Aortic smooth muscle cell (primary cell): ENCODE measurements at places on chromosomes 4 and X. TPM values are rescaled to one million over a fixed set of nuclear protein-coding genes. Genes with fewer than 3 reads are reported as not detected.

FGF13 gene
- 0.26 and 0.44 TPM in 2 replicates for total RNA-seq

SLITRK4 gene
- total RNA-seq = 5.0 and 7.5 TPM in 2 replicates

CPLX1 gene
- total RNA-seq = not detected in 2 replicates

GAGE13 gene
- not detected in 2 replicates for total RNA-seq

CCDC149 gene
- 18.0 and 18.2 TPM in 2 replicates for total RNA-seq

BMX gene
- 2.6 and 4.6 TPM in 2 replicates for total RNA-seq

PPP3CA gene
- total RNA-seq = 52.2 and 81.1 TPM in 2 replicates

STOX2 gene
- total RNA-seq = 1.5 and 1.8 TPM in 2 replicates

SPANXA1 gene
- total RNA-seq = not detected in 2 replicates

YY2 gene
- 1.6 and 2.7 TPM in 2 replicates for total RNA-seq

SPACA5 gene
- total RNA-seq = not detected in 2 replicates

AMBN gene
- not detected in 2 replicates for total RNA-seq

CXCR3 gene
- total RNA-seq = not detected in 2 replicates

VSIG1 gene
- under 0.01 TPM in 2 replicates for total RNA-seq

AFP gene
- total RNA-seq = 0.19 and 0.26 TPM in 2 replicates

FAM241A gene
- total RNA-seq = 1.6 TPM in 2 replicates

STK26 gene
- 0.75 and 1.5 TPM in 2 replicates for total RNA-seq

ZNF718 gene
- 3.0 and 5.5 TPM in 2 replicates for total RNA-seq

PRRG1 gene
- 7.9 and 8.0 TPM in 2 replicates for total RNA-seq

CC2D2A gene
- total RNA-seq = 29.5 and 30.5 TPM in 2 replicates

TCEAL6 gene
- not detected in 2 replicates for total RNA-seq

SSX1 gene
- total RNA-seq = not detected in 2 replicates

REELD1 gene
- not detected in 2 replicates for total RNA-seq
